ENCODE measurements at places on chromosomes 12 and 14.

DNA sequence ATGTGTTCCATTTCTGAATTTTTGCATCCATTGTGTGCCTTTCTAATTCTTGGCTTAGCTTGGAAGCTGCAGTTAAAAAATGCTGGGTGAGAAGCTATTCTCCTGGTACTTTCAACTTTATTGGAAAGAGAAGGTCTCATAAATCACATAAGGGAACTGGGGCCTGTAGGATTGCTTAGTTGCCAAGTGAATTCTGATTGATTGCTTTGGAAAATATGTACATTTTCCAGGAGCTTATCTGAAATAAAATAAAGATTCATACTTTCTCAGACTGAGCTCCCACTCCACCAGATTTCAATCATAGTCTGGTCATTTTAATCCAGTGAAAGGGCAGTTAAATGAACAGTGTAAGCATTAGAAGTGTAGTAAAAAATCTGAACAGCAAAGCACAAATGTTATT is 50.0 kb upstream of the PRICKLE1 start:
- DNase-seq, result no peak

DNA sequence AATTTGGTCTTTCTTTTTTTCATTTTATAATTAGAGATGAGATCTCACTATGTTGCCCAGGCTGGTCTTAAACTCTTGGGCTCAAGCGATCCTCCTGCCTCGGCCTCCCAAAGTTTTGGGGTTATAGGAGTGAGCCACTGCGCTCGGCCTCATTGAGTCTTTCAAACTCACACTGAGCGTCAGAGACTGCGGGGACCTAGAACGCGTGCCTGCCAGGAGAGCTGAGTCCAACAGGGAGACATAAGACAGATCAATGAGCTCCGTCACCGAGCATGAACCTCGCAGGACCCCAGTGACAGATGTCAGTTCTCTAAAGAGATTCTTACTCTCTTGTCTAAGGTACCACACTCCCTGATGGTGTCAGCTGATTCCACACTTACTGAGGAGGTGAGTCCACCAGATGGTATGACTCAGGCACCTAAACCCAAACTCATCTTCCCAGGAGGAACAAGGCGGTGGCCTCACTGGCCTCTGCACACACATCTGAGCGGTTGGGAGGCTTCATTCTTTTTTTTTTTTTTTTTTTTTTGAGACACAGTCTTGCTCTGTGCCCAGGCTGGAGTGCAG is 58.9 kb downstream of the CCDC88C start:
- DNase-seq, result peak; percentile 65

- no peak for DNase-seq
Measured at GRCh38 chr14:72528059-72528862, 365.6 kb downstream of the DPF3 start.

DNA sequence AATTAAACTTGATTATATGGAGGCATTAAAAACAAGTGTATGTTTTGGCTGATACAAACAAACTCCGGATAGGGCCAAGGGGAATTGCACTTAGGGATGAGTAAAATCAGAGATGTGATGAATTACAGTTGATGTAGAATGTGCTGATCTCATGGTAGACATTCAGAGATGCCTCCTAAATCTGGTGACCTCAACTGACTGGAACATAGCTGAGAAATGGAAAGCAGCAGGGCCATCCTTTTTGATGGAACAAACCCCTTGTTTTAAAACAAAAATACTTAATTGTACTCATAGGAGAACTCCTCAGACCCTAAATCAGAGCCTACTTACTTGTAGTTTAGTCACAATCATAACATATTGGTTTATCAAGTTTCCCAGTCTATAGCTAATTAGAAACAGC is 122.8 kb downstream of the C12orf75 start:
- no peak for DNase-seq

- no peak for DNase-seq
Measured at GRCh38 chr12:2963760-2964292, 4.6 kb downstream of the TEAD4 start.

DNA sequence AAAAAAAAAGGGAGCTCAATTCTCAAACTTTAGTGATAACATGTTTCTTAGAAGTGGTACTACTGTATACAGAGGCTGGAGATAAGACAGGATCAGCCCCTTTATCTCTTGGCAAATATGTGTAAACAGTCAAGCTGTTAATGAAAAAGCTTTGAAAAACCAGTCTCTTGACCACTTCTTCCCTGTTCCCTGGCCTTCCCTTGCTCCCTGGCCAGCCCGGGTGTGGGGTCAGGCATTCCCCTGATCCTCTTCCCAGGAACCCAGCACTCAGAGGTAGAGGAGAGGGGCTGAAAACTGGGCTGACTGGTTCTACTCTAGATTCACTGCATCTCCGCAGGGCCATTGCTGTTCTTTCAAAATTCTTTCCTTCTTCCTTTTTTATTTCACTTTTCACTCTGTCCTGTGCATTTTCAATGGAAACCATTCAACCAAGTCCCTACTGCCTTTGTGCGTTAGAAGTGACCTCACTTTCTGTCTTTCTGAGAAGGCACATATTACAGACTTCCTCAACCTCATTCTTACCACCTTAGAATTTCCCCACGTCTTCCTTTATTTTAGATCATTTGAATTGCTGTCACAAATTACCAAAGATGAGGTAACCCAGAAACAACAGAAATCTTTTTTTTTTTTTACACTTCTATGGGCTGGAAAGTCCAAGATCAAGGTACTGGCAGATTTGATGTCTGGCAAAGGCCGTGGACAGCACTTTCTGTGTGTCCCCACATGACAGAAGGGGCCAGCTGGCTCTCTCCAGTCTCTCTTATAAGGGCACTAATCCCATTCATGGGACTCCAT is 5.7 kb downstream of the GNG2 start:
- DNase-seq, result no peak

DNA sequence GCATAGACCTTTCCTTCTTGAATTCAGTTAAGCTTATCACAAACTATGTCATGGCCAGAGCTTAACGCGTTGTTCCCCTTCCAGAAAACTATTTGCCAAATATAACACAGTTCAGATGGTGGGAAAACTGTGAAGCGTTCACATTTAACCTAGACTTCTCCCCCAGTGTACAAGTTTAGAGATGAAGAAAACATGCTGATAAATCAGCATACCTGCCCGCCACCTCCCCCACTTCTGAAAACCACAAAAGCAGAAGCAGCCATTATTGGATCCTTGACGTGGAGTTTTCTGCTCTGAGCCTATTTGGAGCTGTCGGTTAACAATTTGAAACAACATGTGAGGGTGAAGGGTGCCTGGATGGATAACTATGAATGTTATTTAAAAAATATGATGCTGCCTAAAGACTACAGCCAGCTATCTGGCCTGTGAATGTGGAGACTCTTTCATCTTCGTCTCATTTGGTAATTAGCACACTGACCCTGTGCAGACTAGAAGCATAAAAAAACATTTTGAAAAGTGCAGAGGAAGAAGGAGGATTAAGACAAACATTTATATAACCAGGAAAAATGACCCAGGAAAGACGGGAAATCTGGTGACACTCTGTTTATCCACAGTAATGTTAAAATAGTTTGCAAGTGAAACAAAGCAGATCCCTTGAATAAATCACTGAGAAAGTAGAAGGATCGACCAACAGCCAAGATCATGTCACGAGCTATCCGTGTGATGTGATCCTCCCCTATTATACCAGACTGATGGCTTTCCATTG is 408.2 kb downstream of the AEBP2 start:
- DNase-seq, result no peak

Measured in NCI-H2171 treated with DMSO at 0.1 percent for 48 hours (cell line).